ENCODE measurements at places on chromosomes 7 and 10.
A peak's percentile ranks its signal among the peaks of the same experiment; 100 is the strongest.

DNA sequence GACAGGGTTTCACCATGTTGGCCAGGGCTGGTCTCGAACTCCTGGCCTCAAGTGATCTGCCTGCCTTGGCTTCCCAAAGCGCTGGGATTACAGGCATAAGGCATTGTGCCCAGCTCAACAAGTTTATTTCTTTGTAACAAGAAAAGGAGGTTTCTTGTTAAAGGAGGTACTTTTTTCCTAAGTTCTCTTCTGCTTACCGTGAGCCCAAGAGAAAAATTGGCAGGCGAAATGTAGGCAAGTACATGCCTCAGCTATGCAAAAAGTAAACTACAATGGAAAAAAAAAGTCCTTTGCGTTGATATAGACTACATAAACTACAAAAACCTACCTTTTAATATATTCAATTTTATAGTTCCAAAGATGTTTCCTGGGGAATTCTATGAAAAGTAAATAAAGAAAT is 122.6 kb downstream of the DKK1 start:
- DNase-seq, result no peak

DNA sequence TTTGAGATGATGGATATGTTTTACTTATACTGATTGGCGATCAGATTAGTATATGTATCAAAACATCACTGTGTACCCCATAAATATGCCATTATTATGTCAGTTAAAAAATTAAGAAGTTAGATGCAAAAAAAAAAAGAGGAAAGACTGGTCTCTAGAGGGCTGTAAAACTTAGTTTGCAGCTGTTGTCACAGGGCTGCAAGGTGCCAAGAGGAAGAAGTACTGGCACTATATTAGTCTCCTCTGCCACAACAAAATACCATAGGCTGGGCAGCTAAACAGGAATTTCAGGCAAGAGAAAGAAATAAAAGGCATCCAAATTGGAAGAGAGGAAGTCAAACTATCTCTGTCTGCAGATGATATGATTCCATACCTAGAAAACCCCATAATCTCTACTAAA is 177.8 kb upstream of the PLPP4 start:
- no peak for DNase-seq

- DNase-seq, result no peak
Measured at GRCh38 chr7:147798001-147798400, 792.6 kb upstream of the C7orf33 start.

DNA sequence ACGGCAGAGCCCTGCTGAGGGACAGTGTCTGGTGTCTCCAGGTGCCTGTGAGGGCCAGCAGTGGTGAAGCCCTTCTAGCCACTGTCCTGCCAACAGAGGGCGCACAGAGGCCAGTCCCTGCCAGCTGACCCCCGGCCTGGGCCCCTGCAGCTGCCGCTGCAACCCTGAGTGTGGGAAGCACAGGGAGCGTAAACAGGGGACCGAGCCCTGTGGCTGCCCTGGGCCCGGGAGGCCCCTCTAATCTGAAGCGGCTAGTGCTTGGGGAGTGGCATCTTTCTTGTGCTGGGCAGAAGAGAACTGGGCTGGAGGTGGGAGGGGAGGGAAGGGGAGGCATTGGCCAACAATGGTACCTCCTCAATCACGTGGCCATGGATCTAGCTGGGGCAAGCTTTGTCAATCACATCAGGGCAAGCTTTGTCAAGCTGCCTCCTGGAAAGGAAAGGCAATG is 34.6 kb downstream of the TRIM8 start:
- peak; percentile 67 for DNase-seq

DNA sequence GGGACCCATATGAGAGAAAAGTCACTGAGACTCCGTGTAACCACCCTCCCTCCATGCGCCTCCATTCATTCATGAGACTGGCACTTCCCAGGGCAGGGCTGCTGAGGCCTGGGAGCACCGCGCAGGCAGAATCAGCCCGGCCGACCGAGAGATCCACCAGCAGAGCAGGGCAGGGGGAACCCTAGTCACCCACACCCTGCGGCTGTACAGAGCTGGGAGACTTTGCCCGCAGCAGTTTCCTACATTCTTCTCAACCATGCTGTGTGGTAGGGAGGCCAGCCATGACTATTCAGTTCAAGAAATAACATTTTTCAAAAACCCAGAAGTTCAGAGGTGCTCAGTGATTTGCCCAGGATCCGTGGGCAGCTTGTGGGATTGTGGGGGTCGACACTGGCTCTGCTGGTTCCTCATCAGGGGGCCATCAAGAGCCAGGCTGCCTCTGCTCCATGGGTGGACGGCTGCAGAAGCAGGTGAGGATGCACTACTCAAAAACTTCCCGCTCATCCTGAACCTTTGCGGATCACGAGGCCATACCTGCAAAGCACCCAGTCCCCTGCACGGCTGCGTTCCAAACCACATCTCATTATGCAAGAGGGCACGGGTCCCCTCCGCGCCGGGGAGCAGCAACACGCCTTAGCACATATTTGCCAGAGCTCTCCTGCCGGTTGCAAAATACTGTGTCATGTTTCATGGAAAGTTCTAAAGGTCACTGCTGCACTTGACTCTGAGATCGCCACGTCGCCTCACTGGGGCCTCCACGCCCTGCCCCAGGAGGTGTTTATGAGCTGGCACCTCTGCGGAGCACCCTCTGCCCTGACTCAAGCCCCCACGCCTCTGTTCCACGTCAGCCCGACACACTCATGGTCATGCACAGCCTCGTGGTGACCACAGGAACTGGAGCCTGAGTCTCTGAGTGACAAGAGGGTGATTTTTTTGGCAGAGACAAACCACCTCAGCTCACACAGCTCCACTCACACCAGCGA is 132.0 kb downstream of the PRKAG2 start:
- DNase-seq, result no peak

Measured in activated CD4-positive, alpha-beta T cell treated with anti-CD3 and anti-CD28 coated beads, Interleukin-2, amount 10 ng/mL, durations not matched to agents 24 days and 14 days (primary cell).